Cerebellar nuclear complex (tissue), 1 donor: ENCODE measurements at places on chromosomes 1 and 21.

DNA sequence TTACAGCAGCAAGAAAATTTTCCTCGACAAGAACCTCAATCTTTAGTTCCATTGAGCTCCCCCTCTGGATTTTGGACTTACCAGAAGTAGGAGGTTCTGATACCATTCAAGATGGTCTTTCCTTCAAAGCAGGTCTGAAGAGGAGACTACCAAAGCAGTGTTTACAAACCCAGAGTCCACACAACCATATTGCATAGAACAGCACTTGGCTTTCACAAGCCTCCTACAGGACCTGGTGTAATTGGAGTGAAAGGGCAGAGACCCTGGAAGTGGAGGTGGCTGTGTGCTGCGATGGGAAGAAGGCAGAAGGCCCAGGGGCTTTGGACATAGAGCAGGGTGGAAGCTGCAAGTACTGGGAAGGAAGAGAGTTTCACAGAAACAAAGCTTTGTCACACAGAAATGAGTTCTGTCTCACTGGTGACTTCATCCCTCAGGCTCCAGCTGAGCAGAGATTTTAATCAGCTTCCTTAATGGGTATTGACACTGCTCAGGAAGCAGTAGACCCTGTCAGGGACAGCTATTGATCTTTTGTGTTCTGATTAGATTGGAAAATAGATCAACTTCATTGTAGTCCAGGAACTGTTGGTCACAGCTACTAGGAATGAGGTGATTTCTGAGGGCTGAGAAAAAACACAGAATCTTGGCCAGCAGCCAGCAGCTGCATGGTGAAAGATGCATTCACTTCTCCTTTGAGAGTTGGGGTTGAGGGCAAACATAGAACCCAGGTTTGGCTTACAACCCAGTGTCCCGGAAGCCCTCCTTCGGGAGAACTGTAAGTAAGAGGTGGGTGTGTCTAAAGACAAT lies 124.0 kb downstream of the SYT2 start:
- no peak for DNase-seq

DNA sequence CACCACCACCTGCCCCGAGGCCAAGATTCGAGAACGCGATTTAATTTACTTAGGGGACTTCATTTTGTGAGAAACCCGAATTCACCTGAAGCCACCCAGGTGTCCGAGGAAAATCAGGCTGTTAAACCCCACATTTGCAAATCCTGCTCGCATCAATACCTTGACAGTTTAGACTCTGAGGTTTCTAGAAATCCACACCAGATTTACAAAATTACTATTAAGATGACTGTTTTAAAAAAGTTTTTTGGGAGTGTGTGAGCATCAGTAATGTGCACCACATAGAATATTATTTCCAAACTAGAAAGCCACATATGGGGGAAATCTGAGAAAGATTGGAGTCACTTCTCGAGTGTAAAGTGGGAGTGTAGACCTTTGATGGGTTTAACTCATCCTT lies 685 bp downstream of the RIMKLA start:
- no peak for DNase-seq

- DNase-seq, result no peak
Measured at GRCh38 chr1:9321480-9321849, 28.8 kb downstream of the SPSB1 start.

DNA sequence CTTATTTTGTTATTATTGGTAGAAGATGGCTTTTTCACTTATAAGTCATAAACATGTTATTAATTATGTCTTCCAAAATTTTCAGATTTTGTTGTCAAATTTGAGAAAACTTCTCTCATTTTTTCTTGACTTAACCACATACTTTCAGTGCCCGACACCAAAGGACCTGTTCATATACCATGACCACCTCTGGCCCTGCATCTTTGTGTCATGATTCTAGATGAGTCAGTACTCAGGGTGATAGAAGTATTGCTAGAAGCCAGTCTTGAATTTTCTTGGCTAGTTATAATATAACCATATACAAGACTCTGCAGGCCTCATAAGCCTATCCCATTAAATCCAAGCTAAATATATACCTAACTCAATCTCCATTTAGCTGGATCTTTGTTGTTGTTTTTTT lies 35.4 kb upstream of the DPH5 start:
- DNase-seq, result no peak

DNA sequence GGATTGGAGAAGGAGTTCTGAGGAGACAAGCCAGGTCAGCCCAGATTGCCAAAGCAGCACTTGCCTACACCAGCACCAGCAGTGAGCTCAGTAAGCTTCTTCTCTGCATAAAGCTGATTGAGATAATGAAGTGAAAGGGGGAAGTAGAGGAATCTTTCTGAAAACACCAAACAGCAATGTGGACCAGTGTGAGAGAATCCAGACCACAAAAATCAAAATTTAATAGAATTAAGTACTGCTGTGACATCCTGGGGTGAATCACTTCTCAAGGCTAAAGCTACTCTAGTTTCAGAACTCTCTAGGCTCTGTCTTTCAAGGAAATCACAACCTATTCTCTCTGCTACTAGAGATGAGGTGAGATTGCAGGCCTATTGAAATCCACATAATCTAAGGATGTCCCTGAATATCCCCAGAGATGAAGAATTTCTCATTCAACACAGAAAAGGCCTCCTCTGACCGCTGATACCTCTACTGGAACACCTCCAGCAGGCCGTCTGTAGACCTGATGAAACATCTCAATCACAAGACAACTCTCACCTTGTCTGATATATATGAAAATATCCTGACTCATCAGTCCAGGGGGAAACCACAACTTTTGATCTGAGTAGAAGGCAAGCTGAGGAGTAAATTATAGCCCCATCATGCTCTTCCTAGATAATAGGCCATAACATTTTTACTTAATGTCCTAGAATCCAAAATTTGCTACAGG lies at the start of gene FCRL4:
FCRL4 (minus strand) TSS at position 127 of the 709 bp plus-strand sequence. CDS start 141 bp downstream, outside the sequence.
- DNase-seq, result no peak

DNA sequence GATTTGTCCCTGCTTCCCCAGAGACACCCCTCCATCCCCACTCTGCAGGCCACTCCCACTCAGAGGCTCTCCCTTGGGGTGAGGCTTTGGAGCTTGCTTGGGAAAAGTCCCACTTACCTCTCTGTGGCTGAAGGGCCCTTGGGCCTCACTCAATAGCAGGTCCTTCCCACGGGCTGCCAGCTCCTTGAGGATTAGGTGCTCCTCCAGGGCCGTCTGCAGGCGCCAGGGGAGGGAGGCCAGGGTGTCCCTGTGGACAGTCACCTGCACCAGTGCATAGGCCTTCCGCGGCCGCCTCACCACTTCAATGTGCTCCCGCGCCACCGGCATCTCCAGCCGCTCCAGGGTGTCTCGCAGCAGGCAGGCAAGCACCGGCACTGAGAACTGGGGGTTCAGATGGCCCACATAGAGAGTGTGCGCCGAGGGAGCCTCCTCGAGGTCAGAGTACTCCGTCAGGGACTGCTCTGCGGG lies 1.4 kb downstream of the SLFNL1 start:
- no peak for DNase-seq

DNA sequence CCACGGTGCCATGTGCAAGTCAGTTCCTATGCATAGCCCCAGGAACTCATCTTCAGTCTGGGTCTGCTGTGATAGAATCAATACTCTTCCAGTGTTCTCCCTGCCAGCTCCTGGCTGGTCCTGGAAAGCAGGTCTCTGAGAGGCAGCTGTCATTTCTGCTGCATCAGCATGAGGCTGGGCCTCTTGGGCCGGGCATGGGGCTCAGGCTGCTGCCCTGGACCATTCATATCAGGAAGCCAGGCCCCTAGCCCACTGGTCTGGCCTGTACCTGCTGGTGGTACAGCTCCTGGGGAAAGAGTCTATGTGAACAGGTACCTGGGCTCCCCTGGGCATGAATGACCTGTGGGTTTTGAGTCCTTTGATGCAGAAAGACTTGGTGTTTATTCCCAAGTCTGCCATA lies 173.6 kb upstream of the CSF3R start:
- no peak for DNase-seq

DNA sequence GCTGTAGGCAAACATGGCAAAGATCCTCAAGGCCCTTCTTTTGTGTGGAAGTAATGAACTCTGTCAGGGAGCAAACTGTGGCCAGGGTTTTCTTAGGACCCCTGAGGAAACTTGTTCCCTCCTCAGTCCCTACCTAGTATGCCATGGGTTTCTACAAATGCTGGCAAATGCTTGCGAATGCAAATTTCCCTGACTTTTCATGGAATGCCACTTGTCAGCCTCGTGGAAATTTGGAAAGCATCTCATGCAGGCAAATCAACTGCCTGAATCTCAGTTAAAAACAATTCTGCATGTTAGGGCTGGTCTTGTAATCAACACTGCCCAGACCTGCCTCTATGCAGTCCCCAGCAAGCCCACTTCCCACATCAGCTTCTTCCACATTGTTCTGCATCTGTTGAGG lies 334.9 kb upstream of the AJAP1 start:
- no peak for DNase-seq

DNA sequence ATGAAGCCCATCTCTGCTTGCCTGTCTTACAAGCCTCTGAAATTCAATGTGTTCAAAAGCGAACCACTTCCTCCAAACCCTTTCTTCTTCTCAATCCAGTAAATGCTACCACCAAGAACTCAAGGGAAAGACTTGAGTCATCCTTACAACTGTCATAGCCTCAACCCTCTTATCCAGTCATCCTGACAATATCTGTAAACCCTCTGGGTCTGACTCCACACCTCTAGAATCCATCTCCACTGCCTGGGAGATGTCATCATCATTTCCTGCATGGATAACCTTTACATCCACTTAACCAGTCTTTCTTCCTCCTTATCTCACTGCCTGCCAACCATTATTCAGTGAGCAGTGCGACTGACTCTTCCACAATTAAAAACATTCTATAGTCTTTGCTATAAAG lies 441.1 kb downstream of the SETD4 start:
- DNase-seq, result no peak

DNA sequence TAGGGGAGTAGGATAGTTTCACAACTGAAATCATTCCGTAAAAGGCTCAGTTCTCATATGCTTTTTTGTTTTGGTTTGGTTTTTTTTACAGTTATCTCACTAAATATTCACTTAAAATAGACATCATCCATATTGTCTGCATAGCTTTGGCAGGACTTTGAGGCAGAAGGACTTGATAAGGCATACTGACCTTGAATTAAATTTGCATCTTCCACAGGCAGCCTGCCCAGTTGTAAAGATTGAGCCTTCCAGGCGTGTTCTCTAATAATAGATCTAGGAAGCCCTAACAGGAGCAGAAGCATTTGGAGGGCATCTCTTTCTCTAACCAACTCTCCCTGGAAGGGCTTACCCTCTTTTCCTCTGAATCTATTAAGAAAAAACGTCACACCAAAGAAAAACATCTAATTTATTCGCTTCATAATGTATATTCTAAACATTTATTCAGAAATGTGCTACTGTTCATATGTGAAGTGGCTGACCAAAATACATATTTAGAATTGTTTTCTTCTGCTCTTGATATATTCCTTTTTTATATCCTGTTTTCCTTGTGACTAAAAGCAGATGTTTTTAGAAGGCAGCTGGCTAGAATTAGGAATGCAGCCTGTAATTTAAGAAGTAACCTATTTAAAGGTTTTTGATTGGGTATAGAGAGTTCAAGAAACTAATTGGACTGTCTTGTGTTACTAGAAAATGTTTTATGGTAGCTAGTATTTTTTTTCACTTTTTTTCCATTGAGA lies 20.2 kb downstream of the DESI2 start:
- peak; percentile 29 for DNase-seq

DNA sequence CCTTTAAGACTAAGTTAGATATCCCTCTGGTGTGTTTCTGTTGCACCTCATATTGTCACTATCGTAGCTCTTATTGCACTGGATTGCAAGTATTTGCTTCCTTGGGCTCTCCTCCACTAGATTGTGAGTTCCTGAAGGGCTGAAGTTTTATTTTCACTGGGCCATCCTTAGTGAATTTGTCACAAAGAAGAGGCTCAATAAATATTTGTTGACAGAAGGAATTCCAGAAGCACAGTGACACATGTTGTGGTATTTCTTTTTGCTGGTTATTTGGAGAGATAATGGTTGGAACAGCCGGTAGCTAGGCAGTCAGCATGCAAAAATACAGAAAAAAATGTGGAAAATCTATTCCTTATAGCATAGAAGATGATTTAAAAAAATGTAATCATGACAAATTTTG lies 129.9 kb upstream of the ZRANB2 start:
- no peak for DNase-seq

GRCh38 chr1:93694039-93694438 lies 12.4 kb upstream of the BCAR3 start:
- DNase-seq, result no peak

GRCh38 chr21:31873275-31873695 lies 465 bp downstream of the HUNK start:
- no peak for DNase-seq

GRCh38 chr1:218930472-218931241 lies 243.0 kb upstream of the LYPLAL1 start:
- no peak for DNase-seq

GRCh38 chr1:221040691-221041285 lies 161.5 kb downstream of the HLX start:
- DNase-seq, result no peak

DNA sequence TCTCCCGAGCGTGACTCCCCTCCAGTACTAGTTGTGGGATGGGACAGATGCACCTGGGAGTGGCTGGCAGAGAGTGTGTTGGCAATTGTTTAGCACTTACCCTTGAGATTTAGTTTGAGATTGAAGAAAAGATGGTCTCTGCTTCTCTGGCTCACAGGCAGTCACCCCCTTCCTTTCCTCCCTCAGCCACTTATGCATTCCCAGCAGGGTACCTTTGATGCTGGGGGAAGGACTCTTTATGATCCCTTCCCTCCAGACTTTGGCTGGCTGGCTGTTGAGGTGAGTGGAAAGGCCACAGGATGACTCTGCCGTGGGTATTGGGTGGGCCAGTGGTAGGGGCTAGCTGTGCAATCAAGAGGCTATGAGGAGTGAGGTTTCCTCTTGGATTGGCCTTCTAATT lies 236.8 kb downstream of the CAMTA1 start:
- no peak for DNase-seq

- DNase-seq, result no peak
Measured at GRCh38 chr1:244835276-244836134, at the start of gene COX20. COX20 (plus strand) TSS chr1:244835658; CDS start chr1:244835715, 57 bp downstream.

DNA sequence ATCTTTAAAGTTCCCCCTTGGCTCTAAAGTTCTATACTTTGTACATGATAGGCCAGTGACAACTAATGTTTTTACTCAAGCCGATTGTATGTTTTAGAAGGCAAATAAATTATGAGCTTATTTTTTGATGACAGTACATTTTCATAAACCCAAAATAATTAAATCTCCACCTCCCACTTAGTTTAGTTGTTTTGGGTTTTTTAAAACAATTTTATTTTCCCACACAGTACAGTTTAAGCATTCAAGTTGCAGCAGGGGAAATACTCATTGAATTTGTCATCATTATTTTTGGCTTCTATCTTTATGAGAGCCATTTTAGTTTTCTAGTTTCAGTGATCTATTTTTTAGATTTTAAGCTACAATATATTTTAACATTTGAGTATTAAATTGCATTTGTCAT lies 93.6 kb downstream of the OLFML2B start:
- DNase-seq, result no peak

GRCh38 chr1:154931940-154932487 lies 4.5 kb downstream of the PMVK start:
- no peak for DNase-seq
